ENCODE measurements at places on chromosomes 7 and 10. TPM values are rescaled to one million over a fixed set of nuclear protein-coding genes. Genes with fewer than 3 reads are reported as not detected.
A peak's percentile ranks its signal among the peaks of the same experiment; 100 is the strongest.

DNA sequence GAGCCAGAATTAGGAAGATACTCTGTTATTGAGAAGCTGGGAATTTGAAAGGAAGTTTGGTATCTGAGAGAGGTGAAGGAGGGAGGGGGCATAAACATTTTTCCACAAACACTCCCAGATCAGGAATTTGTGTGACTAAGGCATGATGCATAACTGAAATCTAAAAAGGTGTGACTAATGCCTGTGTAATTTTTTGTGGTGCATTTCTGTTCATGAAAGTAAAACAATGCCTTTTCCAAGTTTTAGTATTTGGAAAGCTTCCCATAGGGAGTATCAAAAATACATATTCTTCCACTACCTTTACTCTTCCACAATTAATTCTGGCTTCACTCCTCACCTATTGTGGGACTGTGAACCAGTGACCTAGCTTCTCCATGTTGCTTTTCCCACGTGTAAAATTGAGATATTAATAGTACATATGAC is 56.4 kb upstream of the CAV2 start:
- peak; percentile 89 for DNase-seq

- DNase-seq, result no peak
Measured at GRCh38 chr7:46852795-46853194, 729.1 kb downstream of the TNS3 start.

DNA sequence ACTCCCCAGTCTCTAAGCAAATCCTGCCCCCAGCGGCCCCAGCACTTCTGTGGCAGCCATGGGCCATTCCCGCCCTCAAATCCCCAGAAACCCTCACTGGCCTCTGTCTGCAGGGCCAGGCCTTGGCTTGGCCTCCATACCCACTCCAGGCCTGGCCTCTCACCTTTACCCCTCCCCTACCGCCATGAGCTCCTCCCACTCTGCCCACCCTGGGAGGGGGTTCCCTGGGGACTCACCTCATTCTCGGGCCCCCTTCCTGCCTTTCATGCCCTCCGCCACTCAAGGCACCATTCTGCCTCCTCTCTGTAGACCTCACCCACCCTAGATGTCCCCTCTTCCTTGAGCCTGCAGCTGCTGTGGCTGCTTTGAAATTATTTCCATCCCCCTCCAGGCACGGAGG is 41.0 kb downstream of the PRF1 start:
- DNase-seq, result no peak

DNA sequence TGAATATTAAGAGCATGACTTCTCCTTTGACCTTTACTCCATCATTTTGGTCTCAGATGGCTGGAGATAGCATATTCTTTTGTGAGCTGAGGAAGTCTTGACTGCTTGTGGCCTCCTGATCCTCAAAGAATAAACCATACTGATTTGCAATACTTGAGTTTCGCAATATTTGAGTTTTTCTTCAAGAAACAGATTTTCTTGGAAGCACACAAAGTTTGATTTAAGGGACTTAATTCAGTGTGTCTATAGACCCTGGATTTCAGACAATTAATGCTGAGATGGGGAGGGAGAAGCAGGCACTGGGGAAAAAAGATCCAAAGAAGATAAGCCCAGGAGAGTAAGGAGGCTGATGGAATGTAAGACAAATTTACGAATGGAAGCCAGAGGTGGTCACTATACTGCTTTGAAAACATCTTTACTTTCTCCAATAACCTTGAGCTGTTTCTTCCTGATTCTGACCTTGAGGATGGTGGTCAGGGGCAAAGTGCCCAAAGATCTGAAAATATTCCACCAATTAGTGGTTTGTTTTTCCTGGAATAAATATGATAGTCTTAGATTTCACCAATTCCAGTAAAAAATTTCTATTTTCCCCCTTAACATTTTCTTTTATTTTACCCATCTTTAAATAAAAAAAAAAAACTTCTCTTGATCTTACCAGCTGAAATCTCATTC is 7.5 kb downstream of the EPDR1 start:
- DNase-seq, result no peak

DNA sequence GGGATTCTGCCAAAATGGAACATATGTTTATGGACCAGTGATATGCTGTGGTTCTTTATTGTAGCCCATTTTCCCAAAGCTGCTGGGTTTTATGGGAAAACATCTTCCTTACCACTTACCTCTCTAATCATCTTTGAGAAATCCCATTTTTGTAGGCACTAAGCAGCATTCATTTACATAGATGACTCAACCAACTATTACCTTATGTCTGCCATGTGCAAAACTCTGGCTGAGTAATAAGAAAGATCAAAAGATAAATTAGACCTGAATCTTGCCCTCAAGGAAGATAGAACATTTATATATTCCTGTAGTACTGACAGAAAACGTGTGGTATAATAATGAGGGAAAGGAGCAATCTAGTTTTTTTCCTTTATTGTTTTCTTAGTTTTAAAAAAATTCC is 24.3 kb downstream of the CBLL1 start:
- no peak for DNase-seq

DNA sequence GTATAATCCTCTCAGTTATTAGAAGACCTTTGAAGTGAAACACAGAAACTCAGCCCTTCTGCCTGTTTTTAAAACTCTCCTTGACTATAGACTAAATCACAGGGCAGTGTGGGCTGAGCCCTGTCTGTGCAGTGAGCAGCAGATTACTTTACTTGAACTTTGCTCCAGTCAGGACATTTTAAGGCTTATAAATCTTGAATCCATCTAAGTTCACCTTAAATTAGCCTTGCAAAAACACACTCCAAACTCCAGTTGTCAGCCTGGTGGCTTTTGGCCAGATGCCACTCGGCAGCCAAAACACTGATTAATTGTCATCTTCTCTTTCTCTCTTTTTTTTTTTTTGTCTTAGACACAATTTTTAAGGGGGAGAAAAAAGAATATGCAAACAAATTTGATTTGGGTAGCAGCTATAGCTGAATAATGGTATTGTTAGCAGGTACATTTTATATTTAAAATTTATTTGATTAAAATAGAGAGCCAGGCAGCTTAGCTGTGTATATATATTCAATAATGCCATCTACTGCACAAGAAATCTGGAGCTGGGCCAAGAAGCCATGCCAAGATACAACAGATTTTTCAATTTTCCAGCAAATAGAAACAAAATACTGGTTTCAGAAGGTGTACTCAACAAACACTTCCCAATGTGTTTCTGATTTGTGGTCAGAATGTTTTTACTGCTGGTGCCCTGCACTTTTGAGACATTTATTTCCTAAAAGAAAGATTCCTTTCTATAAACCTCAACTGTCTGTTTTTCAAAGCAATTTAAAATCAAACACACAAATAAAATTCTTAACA is 247.7 kb downstream of the TFEC start:
- DNase-seq, result no peak

DNA sequence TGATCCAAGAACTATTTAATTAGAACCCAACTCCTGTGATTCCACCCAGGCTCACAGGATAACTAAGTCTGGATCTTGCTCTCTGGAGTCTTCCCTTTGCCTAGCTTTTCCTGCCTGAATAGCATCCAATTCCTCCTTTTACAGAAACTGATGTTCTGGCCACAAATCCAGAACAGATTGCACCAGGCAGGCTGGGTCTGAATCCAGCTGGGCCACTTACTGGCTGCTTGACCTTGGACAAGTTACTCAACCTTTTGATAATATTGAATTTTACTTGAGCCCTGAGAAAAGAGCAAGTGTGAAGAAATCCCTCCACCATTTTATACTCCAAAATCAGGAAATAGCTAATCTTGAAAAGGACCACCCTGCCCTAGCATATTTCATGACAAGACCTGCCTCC is 55.5 kb upstream of the SLC35G1 start:
- DNase-seq, result no peak

- DNase-seq, result no peak
Measured at GRCh38 chr10:5478694-5479305, 20.6 kb downstream of the CALML5 start.

- DNase-seq, result peak; percentile 21
Measured at GRCh38 chr7:105046414-105046813, 32.4 kb downstream of the KMT2E start.

DNA sequence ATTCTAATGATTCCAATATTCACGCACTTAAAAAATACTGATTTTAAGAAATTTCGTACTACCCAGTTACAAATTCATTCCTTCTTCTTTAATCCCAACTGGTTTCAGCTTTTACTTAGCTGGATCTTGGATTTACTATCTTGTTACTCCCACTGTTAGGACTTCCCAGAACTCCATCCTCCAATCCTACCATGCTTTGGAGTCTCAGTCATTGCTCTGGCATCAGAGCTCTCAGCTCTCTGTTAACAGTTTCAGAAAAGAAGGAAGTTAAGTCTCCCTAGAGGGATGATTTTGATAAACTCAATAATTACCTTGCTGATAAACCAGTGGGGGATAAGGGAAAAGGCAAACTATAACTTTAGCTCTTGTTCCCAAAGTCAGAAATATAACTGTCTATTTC is 9.5 kb downstream of the PPA1 start:
- no peak for DNase-seq

- no peak for DNase-seq
Measured at GRCh38 chr7:44447874-44448425, 42.5 kb downstream of the NUDCD3 start.

DNA sequence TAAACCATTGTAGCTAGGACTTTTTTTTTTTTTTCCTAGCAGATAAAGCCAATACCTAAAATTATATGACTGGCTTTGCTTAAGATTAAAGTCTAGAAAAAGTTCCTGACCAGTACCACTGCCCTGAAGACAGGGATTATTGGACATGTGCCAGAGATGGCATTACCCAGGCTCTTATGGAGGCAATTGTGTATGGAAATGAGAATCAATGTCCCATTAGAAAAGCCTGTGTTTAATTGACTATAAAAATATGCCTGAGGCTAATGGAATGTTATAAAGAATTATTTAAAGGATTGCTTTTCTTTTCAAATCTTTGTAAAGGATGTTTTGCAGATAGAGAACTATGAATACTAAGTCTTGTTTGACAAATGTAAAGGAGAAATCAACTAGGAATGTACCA is 196.7 kb downstream of the ANK3 start:
- DNase-seq, result no peak

- DNase-seq, result no peak
Measured at GRCh38 chr7:17512181-17512675, 213.8 kb downstream of the AHR start.

DNA sequence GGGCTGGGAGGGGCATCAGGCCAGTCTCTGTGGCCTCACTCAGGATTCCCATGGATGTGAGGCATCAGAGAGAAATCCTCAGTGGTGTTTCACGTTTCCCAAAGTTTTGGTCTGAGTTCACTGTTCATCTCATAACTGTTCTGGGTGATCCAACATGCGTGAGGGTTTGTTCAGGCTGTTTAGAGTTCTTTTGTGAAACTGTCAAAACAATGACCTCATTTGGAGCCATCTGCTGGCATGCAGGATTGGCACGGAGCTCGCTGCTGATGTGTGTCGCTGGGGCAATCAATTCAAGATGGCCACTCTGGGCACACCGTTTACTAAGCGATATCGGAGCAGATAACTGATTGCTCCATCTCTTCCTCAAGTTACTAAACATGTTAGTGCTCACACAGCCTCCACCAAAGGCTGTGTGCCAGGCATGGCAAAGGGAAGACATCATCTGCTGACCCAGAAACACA is 365.6 kb downstream of the WDR11 start:
- DNase-seq, result no peak

DNA sequence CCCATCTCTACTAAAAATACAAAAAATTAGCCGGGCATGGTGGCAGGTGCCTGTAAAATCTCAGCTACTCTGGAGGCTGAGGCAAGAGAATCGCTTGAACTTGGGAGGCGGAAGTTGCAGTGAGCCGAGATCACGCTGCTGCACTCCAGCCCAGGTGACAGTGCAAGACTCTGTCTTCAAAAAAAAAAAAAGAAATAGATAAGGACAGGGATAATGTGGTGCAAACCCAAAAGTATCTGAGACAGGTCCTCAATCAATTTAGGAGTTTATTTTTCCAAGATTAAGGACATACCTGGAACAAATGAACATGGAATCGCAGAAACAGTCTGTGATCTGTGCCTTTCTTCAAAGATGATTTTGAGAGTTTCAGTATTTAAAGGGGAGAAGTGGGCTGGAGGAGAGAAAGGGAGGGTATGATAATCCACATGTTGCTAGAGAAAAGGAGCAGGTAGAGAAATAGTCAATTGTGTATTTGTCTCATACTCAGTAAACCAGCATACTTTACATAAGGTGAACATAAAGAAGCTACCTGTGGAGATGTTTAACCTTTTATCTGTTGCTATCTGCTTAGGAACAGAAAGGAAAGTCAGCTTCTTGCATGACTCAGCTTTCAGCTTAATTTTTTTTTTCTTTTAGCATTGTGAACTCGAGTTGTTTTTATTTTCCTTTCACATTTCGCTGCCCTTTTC is 4.9 kb upstream of the MTPN start:
- no peak for DNase-seq

- DNase-seq, result no peak
Measured at GRCh38 chr7:27151931-27152815, at the start of gene HOXA3. HOXA3 (minus strand) TSS chr7:27152583; CDS start chr7:27110640, 41,943 bp downstream.

DNA sequence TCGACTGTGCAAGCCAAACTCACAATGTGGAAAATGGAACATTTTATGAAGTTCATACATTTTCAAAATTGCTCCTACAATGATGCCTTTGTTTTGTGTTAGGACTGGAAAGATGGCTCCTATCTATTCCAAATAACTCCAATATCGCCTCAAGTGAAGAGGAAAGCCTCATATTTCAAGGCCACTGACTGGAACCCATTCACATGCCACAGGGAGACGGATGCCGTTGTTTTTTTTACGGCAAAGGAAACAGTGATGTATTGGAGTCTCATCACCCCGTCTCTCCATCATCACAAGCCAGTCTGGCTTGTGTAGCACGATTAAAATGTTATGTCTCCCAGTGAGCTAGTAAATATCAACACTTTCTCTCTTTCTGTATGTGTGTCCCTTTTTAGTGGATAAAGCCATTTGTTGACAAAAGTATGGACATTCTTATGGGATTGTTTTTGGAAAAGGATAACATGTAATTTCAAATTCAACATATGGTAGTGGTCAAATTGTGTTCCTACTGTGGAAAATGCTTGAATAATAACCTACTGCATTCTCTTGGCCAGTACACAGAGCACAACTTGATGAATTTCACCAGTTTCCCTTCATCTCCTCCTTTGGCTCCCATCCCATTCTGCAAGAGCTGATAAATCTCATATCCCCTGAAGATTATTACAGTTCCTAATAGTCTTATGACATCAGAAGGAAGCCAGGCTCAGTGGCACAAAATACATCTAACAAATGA is 109.5 kb upstream of the PITRM1 start:
- no peak for DNase-seq

DNA sequence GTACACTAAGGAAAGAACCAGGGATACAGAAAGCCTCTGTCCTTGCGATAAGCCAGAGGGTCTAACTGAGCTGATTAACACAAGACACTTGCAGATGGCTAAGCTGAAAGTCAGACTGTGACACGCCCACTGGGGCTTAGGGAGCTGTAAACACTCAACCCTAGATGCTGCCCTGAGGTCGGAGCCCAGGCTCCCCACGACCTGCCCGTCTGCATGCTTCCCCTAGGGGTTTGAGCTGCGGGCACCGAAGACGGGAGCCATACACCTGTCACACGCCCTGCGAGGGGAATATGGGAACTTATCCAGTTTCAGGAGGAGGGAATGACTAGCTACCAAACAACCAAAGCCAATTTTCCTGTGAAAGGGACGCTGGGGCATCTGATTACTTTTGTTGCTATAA is 96.0 kb downstream of the HTR5A start:
- no peak for DNase-seq

Gene ITPRID1
- not detected for total RNA-seq

Gene RPEL1
- total RNA-seq, result not detected

Gene NXPH1
- total RNA-seq, result not detected

Gene RBM20
- total RNA-seq, result 3.3 TPM

Gene FIS1
- total RNA-seq, result 203 TPM

Gene PHTF2
- total RNA-seq, result 8.1 TPM

Gene HTRA1
- 110 TPM for total RNA-seq

Gene GIMAP4
- 0.13 TPM for total RNA-seq

Gene AKR1D1
- total RNA-seq, result not detected

Gene GNAT3
- not detected for total RNA-seq

Gene IL2RA
- total RNA-seq, result 0.34 TPM
